ENCODE measurements at places on chromosomes 3 and 15.
A peak's percentile ranks its signal among the peaks of the same experiment; 100 is the strongest.

DNA sequence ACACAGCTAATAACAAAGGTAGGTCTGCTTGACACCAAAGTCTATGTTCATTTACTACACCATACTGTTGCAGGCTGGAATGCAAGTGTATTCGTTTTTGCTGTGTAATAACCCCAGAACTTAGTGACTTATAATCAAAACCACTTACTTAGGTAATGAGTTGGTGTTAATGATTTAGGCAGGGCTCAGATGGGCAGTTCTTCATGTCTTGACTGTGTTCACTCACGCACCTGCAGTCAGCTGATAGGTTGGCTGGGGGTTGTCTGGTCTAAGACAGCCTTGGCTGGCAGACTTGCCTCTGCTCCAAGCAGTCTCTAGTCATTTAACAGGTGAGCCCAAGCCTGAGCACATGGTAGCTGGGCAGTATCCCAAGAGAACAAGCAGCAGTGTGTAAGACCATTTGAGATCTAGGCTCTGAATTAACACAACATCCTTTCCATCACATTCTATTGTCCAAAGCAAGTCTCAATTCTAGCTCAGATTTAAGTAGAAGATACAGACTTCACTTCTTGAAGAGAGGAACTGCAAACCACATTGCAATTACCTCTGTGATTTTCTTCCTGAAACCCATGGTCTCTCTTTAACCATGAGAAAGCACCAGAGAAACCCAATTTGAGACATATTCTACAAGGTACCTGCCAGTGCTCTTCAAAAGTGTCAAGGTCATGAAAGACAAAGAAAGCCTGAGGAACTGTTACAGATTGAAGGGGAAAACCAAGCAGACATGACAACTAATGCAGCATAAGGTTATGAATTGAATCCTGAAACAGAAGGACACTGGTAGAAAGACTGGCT is 13.3 kb upstream of the DCLK3 start:
- no peak for DNase-seq

GRCh38 chr3:138962854-138963560 is 16.0 kb downstream of the FOXL2NB start:
- DNase-seq: no peak

DNA sequence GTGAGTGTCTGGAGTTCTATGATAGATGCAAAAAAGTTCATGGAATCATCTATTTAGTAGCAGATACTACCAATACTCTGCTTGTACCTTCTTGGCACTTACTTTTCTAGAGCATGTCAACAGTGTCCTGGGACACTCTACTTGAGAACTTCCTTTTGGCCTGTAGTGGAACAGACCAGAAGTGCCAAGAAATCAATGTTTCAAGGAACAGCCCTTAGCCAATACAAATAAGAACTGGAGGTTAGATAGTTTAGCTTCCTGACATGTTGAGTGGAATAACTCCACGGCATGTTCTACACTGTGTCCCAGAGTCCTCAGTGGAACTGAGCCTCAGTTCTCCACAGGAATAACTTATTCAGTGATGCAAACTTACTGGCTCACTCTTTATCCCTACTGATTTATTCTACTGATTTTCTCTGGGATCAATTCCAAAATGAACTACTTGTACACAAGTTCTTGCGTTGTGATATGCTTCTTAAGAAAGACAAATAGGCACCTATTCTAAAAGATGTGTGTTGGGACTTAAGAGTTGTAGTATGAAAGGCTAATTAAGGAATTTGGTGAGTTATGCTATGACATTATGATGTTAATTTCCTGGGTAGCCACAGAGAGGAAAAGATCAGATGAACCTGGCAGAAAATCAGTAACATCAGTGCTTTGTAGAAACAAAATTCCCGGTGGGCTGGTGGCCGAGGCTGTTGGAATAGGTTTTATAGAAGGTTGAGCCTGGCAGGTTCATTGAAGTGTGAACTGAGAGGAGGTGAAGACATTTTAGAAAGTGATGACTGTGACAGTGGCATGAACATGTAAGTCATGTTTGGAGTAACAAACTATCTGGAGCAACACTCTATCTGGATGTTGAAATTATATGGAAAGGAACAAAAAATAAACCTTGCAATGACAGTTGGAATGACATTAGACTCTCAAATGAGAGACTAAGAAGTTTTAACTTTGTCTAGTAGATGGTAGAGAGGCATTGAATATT is 101.8 kb upstream of the RBMS3 start:
- DNase-seq: no peak

- DNase-seq: no peak
These were observed 2.7 kb downstream of the RAB8B start for GRCh38 chr15:63191895-63192618.

- no peak for DNase-seq
These were observed 530.8 kb upstream of the BCHE start for GRCh38 chr3:166367947-166368533.

GRCh38 chr3:51718547-51719409 is 11.9 kb downstream of the GRM2 start:
- no peak for DNase-seq

DNA sequence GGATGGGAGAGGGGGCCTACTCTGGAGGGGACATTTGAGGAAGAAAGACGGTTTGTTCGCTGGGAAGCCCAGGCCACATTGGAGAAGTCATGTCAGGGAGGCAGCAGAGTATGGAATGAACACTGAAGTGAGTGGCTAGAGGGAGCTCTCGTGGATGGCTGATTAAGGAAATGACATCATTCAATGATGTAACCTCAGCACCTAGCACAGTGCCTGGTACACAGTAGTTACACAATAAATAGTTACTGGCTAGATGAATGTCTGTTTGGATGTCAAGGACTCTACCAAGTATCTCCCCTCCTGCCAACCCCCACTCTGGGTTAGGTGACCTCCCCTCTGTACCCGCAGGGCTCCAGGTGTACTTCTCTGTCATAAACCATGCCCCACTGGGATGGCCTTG is 121.1 kb downstream of the CLSTN2 start:
- no peak for DNase-seq

DNA sequence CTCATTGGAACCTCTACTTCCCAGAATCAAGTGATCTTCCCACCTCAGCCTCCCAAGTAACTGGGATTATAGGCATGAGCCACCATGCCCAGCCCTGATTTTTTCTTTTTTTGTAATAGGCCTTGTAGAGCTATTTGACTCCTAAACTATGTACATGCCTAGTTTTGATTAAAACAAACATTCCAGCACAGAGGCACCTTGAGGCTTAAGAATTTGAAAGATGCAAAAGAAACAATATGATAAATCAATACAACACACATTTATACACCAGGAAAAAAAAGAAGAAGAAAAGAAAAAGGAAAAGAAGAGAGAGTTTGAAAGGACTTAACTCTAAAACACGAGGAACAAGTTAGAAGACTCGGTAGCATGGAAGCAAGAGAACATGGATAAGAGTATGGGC is 13.9 kb upstream of the FRMD5 start:
- no peak for DNase-seq

DNA sequence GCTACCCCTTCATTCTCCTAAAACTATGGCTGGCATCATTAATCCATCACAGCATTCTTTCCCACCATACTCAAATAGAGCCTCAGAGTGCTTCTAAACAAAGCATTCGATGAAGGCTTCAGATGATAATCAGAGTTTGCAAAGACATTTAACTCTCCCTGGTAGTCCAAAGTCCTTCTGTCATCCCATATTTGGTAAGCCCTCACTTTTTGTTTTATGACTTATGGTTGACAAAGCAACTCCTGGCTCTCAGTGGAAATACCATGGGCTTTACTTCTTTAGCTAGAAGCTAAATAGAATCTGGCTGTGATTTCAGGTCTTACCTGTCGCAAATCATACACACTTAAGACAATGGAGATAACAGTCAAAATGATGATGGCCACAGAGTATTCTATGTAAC is 27.8 kb downstream of the ATP13A5 start:
- no peak for DNase-seq

DNA sequence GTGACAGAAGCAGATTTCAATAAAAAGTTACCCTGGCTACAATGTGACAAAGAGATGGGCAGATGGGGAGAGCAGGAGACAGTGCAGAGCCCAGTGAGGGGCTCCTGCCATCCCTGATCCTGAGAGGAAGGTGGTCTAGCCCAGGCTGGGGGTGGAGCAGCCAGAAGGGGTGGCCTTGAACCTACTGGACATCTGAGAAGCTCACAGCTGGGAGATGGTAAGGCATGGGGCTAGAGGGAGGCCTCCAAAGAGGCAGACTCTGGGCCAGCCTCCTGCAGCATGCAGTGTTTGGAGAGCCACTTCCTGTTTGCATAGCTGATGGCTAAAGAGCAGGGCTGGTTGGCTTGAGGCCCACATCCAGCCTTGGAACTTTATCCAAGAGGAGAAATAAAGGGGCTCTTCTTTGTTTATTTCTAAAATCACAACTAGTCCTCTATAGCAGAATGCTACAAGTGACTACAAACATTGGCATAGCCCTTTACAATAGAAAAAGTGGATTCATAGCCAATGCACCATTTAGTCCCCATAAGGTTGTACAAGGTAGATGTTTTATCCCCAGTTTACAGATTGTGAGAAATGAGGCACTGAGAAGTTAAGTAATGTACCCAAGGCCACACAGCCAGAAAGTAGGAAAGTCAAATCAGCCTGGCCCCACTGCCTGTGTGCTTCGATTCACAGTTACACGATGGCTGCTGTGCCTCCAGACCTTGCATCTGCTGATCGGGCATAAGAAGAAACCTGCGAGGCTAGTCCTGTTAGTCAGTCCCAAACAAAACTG is 4.6 kb downstream of the EFCC1 start:
- no peak for DNase-seq

DNA sequence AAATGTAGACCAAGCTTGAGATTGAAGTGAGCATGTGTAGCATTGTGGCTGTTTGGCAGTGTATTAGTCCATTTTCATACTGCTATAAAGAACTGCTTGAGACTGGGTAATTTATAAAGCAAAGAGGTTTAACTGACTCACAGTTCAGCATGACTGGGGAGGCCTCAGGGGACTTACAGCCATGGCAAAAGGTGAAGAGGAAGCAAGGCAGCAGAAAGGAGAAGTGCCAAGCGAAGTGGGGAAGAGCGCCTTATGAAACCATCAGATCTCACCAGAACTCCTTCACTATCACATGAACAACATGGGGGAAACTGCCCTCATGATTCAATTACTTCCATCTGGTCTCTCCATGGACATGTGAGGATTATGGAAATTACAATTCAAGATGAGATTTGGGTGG is 8.6 kb upstream of the CERS3 start:
- no peak for DNase-seq

DNA sequence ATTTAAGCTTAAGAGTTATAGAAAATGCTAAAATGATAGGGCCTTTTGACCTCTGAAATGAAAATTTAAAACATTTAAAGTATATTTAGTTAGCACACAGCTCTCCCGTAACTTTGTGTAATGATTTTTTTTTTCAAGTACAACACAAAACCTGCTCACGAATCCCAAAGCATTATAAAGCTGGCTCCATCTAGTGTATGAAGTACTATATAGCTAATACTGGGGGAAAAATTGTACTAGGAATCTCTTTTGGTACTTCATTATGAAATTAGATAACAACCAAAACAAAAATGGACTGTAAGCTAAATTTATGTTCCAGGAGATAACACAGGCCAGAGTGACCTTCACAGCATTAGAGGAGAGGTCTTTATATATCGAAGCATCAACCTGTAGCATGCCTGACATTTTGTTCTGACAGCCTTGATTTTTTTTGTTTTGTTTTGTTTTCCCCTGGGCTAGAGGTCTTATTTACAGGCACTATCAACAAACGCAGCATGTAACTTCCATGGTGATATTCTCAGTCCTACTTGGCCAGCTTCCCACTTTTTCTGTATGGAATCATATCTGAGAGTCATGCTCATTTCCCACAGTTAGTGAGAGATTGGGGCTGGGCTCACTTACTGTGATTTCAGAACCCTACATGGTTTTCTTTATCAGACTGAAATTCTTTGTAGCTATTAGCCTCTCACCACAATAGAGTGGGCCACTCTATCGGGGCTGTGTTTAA is 116.3 kb downstream of the MITF start:
- DNase-seq: no peak

GRCh38 chr3:129226374-129226773 is 23.0 kb upstream of the COPG1 start:
- peak; percentile 76 for DNase-seq

DNA sequence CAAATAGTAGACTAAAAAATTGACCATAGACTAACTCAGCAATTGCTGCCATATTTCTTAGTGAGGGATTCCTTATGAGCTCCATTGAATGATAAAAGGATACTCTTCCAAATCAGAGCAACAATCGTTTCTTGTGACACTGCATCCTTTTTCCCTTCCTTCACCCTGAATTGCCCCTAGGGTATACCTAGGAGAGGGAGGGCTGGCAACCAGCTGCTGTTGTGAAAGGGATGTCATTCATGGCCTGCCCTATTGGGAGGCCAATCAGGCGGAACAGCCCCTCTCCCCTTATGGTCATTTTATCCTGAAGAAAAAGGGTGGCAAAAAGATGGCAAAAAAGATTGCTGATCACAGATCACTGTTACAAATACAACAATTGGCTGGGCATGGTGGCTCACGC is 26.3 kb downstream of the B3GNT5 start:
- no peak for DNase-seq

- DNase-seq: no peak
These were observed 58.7 kb upstream of the TIPARP start for GRCh38 chr3:156615592-156616173.

DNA sequence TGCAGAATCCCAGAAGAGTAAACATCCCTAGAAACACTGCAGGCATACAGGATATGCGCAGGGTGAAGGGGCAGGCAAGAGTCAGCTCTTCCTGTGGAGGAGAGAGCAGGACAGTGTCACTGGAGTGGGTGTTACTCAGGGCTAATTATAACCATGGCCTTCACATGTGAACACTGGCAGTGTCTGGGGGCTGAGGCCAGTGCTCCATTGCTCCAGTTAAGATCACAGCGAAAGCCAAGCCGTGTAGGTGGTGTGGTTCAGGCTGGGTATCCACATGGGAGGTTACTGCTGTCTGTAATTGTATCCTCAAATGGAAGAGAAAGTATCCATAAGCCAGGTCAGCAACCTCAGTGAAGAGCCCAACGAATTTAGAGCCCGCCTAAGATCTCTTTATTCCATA is 84.6 kb downstream of the MESD start:
- no peak for DNase-seq

DNA sequence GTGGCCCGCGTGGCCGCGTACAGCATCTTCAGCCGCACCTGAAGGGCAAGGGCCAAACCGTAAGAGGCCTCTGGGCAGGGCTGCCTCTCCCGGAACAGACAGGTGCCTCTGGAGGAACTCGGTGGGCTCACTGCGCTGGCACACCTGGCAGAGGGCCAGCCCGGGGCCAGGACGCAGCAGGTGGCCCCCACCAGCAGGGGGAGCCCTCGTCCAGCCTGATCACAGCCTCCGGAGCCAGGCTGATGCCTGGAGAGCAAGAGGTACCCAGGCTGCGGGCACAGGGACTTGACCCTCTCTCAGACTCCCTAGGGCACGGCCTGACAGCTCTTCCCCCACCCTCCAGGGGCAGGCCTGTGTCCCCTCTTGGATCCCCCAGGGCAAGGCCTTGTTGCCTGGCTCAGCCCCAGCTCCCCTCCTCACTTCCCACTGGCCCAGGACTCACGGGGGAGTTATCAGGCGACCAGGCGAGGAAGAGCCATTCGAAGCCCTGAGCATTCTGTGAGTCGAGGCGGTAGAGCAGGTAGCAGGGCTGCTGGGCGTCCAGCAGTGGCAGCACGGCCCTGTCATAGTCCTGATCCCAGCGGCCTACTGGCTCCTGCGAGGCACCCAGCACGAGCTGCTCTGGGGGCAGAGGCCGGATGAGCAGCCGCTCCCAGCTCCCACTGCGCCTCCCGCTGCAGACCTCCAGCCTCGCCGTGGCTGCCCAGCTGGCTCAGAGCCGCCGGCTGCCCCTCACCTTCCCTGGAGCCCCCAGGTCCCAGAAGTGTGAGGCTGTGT is 6.2 kb upstream of the TLR9 start:
- peak; percentile 54 for DNase-seq
